ENCODE measurements at places on chromosomes 1 and 21.

DNA sequence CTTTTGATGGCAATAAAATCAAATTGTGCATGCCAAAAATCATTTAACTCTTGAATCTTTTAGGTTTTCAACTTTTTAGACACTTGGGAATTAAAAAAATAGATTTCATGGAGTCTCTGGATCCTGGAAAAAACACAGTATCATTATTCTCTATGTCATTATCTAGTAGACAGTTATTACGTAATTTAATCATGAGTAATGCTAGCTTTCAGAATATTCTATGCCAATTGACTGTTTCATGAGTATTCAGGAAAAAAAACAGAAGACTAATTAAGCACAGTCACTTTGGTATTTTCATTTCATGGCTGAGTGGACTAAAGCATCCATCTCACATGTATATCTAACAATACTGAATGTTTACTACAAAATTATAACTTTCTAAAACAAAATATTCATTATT lies 44.0 kb downstream of the ODF2L start:
- DNase-seq: no peak

GRCh38 chr1:44808063-44808937 lies at the start of gene BTBD19:
Gene BTBD19, plus strand, starts transcription at chr1:44808523. Its CDS starts 298 bp downstream, at chr1:44808821.
- DNase-seq: peak; percentile 94

DNA sequence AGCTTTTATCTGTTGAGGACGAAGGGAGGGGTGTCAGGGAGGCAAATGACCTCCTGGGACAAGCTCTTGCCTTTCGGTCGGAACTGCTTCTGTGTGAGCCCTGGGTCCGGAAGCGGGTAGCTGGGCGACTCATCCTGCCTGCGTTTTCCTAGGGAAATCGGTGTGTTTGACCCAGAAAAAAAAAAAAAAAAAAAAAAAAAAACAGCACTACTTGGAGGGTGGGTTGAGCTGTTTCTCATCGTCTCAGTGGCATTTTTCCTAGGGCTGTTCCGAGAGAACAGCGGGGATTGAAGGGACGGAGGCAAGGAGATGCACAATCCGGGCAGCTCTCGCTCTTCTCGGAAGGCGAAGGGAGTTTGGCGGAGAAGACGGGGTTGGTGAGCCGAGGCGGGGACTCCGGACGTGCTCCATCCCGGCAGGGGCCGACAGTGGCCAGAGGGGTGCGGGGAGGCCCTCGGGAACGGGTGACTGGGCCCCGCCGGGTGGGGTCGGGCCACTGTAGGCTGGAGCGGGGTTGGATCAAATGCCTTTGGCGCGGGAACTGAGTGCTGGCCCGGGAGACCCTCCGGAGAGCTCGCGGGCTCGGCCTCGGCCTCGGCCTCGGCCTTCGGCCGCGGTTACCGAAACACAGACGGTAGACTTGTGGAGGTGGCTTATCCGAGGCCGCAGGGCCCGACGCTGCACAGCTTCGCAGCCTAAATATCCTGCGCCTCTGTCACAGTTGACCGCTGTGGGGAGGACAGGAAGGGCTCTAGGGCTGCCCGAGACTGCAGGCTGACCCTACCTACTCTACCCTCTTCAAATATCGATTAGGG lies 2.4 kb upstream of the BARHL2 start:
- DNase-seq: no peak

DNA sequence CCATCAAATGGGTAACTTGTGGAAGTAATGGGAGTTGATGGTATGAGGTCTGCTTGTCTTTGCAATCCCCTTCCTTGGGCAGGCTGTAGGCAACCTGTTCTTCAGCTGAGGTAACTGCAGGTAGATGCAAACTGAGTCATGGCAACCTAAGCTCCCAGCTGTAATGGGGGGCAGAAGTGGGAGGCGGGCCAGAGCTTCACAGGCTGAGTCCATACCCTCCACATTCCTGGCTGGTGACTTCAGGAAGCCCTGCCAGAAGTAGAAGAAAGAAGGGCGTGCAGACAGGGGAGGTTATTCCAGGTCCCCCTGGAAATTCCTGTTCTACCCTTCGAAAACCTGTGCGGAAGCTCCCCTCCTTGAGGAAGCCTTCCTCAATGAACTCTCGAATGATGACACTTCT lies 44.9 kb downstream of the ARHGEF11 start:
- DNase-seq: no peak

Data from upper lobe of left lung (tissue), 6 donors.